Lower leg skin (tissue), 4 donors: ENCODE measurements at places on chromosomes 6 and 20. TPM values are rescaled to one million over a fixed set of nuclear protein-coding genes. Genes with fewer than 3 reads are reported as not detected.

DNA sequence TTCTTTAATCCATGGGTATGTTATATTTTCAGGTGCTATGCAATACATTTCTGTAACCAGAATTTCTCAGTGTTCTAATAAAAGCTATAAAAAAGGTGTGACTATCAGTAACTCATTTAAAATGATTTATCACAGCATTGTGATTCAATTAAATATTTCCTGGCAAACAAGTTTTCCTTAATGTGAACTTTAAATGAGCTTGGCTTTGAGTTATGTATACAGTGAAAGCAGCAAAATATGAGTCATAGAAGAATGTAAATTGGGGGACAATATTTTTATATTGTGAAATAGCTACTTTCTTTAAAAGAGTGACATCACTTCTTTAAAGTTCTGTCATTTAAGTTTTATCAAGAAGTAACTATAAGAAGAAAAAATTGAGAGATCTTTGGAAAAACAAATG lies 484.9 kb upstream of the MAN1A1 start:
- DNase-seq = no peak

DNA sequence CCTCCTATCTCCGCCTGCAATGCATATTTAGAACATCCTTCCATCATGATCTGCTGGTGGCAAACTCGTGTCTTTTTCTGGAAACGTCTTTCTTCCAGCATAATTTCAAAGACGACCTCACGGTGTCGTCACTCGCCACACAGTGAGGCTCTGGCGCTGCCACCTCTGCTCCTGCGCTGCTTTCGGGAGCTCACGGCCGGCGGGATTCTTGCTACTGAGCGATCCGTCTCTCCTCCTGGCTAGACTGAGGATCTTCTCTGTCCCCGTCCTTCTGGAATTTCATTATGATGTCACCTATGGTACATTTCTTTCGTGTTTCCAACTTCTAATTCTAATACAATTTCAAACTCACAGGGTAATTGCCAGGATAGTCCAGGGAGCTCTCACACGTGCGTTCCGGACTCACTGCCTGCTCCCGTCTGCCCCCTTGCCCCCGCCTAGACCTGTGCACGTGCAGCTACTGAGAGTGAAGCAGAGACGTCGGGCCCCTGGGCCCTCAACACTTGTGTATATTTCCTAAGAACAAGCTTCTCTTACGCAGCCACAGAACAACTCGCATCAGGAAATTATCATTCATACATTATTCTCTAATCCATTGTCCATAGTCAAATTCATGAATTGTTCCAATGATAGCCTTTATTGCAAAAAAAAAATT lies 25.5 kb upstream of the HELZ2 start:
- no peak for DNase-seq

DNA sequence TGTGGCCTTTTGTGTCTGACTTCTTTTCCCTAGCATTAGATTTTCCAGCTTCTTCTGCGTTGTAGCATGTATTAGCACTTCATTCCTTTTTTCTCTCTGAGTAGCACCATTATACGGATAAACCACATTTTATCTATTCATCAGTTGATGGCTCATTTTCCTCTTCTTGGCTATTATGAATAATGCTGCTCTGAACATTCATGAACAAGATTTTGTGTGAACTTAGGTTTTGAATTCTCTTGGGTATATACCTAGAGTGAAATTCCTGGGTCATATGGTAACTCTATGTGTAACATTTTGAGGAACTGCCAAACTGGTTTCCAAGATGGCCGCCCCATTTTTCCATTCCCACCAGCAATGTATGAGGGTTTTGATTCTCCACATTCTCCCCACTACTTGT lies 28.7 kb downstream of the SLC22A16 start:
- no peak for DNase-seq

GRCh38 chr6:107666981-107667601 lies 157.0 kb downstream of the SCML4 start:
- DNase-seq = no peak

GRCh38 chr20:59701236-59701635 lies 96.9 kb downstream of the PHACTR3 start:
- no peak for DNase-seq

GRCh38 chr6:132114201-132114825 lies 163.1 kb upstream of the CCN2 start:
- no peak for DNase-seq

- DNase-seq = no peak
These were observed 27.8 kb upstream of the LGSN start for GRCh38 chr6:63347599-63347998.

- no peak for DNase-seq
These were observed 58.1 kb downstream of the RAB44 start for GRCh38 chr6:36755435-36756348.

DNA sequence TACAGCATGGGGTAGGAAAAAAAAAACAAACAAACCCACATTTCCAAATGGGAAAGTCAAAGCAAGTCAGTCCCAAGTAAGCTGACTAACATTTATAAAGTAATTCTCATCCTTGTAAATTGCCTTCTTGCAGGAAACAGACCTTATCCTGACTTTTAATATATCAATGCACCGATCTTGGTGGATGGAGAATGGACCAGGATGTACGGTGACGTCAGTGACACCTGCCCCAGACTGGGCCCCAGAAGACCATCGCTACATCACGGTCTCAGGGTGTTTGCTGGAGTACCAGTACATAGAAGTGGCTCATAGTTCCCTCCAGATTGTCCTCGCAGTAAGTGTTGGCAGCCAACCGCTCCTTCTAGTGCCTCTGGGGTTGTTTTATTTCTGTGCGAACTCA lies 304.2 kb upstream of the RNF217 start:
- no peak for DNase-seq

- no peak for DNase-seq
These were observed 86.5 kb downstream of the CRYBG1 start for GRCh38 chr6:106446983-106447382.

DNA sequence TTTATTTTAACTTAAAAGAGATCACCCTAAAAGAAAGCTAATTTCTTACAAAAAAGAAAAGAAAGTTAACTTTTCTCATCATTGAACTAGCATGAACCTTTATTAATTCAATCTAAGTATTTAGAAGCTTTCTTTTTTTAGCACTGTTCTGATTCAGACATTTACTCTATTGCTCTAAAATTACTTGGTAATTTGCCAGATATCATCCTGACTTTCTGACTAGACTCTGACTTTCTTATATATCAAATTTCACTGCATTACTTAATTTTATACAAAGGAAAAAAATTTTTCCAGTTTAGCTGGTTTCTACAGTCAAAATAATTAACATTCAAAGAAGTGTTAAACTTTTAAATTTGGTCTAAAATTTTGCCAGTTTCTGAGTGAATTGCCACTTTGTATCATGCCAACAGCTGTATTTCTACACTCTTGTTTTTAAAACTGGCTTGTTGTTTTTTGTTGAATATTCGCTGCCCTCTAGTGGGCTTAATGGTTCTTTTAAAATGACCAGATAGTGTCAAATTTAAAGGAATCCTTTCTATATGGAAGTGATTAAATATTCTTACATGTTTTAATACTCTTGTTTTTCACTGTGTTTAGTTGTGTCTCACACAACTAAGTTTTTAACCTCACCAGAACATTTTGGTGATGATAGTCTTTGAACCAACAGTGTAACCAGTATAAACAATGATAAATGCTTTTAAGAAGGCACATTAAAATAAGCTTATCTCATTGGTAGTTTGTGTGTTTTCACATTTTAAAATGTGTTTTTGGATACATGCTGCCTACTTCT lies 102.0 kb downstream of the POPDC3 start:
- no peak for DNase-seq

DNA sequence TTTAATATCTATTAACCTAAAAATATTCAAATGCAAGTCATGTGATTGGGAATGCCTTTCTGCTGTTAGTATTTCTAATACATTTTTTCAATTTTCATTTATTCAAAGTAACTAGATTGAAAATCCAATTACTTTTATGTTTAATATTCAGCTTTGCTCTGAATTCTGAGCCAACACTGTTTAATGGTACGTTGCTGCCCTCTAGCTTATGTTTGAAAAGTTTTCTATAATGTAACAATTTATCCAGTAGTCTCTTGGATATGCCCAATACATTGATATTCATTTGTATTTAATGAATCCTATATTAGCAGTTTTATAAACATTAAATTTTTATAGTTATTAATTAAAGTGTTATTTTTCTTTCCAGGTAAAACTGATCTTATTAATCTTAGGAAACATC lies 47.4 kb downstream of the LGSN start:
- no peak for DNase-seq

DNA sequence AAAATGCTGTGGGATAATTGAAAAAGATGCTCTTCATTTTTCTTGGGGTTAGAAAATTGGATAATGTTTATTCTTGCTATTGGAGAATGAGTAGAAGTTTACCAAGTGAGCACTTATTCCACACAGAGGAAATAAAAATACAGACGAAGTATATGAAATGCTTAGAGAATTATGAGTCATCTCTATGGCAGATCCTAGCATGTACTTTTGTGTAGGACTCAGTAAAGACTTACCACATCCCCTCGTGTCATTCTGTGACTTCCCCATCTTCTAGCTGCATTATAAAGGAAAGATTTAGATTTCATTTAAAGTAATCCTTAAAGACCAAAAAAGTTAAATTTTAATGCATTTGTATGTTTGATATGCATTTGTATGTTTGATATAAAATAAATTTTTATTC lies 685.6 kb downstream of the TBC1D32 start:
- no peak for DNase-seq

DNA sequence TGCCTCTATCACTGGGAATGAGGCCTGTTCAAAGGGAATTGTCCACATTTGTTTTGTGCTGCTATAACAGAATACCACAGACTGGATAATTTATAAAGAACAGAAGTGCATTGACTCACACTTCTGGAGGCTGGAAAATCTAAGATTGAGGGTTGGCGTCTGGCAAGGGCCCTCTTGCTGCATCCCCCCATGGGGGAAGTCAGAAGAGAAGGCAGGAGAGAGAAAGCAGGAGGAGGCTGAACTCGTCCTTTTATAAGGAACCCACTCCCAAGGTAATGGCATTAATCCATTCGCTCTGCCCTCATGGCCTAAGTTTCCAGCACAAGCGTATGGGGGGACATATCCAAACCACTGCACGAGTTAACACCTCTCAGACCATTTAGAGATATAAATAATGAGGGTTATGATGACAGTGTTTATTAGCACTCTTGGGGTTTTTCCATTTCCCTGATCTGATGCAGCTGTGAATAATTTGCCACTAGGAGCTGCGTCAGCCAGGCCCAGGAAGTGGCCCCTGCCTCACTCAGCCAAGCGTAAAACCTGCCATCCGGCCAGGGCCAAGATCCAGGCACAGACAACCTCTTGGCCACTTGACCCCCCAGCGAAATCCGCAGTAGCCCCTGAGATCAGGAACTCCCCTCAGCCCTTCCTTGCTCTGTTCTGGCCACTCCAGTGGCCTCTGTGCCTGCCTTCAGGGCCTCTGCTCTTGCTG lies 14.2 kb upstream of the SLCO4A1 start:
- no peak for DNase-seq

GRCh38 chr6:155311086-155311485 lies 3.2 kb downstream of the TFB1M start:
- no peak for DNase-seq

GRCh38 chr6:164640956-164641355 lies 668.4 kb downstream of the C6orf118 start:
- no peak for DNase-seq

GRCh38 chr20:58294497-58295455 lies 14.7 kb upstream of the RAB22A start:
- no peak for DNase-seq

GRCh38 chr6:33075568-33076405 lies at the start of gene HLA-DPB1:
Gene HLA-DPB1 (plus strand): TSS chr6:33075990. CDS start chr6:33076042, 52 bp downstream.
- peak; percentile 42 for DNase-seq

GRCh38 chr6:154367839-154368695 lies 11.5 kb upstream of the IPCEF1 start:
- DNase-seq = no peak

GRCh38 chr6:56866917-56867522 lies 87.9 kb upstream of the BEND6 start:
- DNase-seq = no peak

DNA sequence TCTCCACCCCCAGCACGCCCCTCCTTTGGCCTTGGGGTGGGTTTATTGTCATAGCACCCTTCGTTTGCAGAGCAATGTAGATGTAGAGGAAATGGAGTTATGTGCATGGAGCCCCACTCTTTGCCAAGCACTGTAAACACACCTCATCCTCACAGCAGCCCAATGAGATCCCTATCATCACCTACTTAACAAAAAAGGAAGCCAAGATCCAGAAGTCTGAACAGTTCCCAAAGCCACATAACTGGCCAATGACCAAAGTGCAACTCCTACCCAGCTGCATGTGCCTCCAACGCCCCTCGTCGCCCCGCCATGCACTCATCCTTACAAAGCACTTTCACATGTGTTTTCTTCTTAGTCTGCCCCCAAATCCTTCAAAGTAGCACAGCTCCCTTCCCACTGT lies 21.8 kb upstream of the FOXQ1 start:
- DNase-seq = no peak

The MAFB gene
- total RNA-seq = 45.6 TPM

The PRL gene
- total RNA-seq = not detected

The BPIFB1 gene
- not detected for total RNA-seq

The ULBP1 gene
- total RNA-seq = not detected

The ZNF133 gene
- total RNA-seq = 27.3 TPM

The FAM217A gene
- not detected for total RNA-seq

The MCCD1 gene
- total RNA-seq = not detected

The PTK7 gene
- 40.9 TPM for total RNA-seq

The GNMT gene
- total RNA-seq = 1.4 TPM

The OOEP gene
- not detected for total RNA-seq
